HT-29 (cell line): ENCODE measurements at places on chromosomes 11 and 22. TPM values are rescaled to one million over a fixed set of nuclear protein-coding genes. Genes with fewer than 3 reads are reported as not detected.

- DNase-seq = no peak
Observed at GRCh38 chr11:130545449-130546072, 97.1 kb downstream of the ADAMTS15 start.

DNA sequence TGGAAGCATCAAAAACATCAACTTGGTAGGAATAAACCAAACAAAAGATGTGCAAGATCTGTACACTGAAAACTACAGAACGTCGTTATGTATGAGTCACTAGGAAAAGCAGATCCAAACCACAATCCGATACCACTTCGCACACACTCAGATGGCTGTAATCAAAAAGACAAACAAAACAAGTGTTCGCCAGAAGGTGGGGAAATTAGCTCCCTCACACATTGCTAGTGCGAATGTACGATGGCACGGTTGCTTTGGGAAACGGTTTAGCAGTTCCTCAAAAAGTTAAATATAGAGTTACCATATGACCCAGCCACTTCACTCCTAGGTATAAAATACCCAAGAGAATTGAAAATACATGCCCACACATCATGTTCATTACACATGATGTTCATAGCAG lies 14.8 kb upstream of the CARD10 start:
- peak; percentile 65 for DNase-seq

DNA sequence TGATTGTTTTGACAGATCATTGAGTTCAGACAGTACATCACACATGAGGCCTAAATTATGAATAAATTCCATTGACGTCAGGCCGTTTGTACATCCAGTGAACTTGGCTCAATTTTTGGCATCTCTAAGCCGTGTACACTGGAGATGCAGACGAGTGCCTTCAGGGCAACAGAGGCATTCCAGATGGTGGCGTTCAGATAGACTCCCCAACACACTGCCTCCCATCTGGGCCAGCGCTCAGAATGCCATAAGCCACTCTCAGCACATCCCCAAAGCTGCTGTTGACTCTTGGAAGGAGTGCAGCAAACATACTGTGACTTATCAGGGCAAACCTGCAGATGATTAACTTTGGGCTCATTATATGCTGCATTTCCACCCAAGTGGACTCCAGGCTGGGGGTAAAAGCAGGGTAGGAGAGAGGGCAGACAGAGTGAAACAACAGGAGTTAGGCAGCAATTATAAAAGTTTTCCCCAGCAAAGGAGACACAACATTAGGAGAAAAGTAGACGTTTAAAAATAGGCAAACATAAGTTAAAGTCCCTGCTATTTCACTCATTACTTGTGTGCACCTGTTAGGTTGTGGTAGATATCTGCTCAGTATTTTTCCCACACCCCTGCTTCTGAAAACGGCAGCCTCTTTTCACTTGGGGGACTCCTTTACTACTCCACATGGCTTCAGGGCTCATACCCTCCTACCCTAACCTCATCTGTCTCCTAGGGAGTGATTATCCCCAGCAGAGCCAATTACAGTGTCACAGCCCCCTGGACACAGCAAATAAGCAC lies 60.2 kb upstream of the PDE3B start:
- DNase-seq = peak; percentile 48

GRCh38 chr22:49566693-49567092 lies 261.0 kb downstream of the BRD1 start:
- DNase-seq = no peak

Gene A4GALT
- 36.6 and 49.2 TPM in 2 replicates for total RNA-seq

Gene SEPTIN3
- total RNA-seq = 0.03 TPM in 1 of 2 replicates, not detected in the other

Gene MS4A1
- not detected in 2 replicates for total RNA-seq

DNA sequence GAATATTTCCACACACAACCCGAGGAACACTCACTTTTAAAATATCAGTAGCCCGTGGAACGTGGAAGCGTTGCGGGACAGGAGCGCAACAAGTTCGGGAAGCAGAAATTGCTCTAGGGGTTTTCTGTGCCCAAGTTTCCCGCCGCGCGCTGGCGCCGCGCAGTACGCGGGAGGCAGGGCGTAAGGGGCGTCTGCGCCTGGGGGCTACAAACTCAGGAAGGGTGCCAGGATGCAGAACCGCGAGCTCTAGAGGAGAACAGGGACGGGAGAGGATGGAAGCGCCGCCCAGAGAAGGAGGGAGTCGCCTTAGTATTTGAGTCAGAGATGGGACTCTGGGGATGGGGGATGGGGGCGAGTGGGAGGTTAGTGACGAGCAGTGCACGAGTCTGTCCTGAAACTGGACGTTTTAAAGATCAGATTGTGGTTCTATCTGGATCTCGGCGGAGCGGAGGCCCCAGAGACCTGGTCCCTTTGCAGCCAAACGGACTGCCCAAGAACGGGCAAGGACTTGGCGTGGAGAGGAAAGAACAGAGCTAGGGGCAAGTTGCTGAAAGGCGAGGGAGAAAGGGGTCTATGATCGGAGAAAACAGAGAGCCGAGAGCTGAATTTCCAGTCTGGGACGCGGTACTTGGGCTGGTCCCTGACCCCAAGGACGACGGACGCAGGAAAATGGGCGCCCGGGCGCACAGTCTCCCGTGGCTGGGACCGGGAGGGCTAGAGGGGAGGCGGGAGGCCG lies 4.7 kb downstream of the BSX start:
- no peak for DNase-seq

Gene APOL3
- 0.70 and 1.7 TPM in 2 replicates for total RNA-seq

Gene CEP126
- total RNA-seq = 0.50 and 0.58 TPM in 2 replicates

DNA sequence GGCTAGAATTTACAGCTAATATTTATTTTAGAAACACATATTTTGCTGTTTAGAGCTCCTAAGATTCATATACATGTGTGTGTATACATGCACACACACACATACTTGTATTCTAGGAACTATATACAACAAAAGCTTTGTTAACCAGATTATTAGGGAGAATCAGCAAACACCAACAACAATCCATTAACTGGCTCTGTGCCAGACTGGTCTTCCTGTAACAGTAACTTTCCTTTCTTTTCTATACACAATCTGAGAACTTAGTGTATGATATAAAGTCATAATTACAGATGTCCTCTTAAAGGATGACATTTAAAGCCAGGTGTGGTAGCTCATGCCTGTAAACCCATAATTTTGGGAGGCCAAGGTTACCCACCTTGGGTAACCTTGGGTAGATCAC lies 49.5 kb upstream of the CLNS1A start:
- DNase-seq = no peak

Gene RTN3
- total RNA-seq = 84.2 and 89.2 TPM in 2 replicates

Gene TMEM86A
- total RNA-seq = 3.1 and 5.6 TPM in 2 replicates

Gene KCNJ1
- not detected in 2 replicates for total RNA-seq

DNA sequence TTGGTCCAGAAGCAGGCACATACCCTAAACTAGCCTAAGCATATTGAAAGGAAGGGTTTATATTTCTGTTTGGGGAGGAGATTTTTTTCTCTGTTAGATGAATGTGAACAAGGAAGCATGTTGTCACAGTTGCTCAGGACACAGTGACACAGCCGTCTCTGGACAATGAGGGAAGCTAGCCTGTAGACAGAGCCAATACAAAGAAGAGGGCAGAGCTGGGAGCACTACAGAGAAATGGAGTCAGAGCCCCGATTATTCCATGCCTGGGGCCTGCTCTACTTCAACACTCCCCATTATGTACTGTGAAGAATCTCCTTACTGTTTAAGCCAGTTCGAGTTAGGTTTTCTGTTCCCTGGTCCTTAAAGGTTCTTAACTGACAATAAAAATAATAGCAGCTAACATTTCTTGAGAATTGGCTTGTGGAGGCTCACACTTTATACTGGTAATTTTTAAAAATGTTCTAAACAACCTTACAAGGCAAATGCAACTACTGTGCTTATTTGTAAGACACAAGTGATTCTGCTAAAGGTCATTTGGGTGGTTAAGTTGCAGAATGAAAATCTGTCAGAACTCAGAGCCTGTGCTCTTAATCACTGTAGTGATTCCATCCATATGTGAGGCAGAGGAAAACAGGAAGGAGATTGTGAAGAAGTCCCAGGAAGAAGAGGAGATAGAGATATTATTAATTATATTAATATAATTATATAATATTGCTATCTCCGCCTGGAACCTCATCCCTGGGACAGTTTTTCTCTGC lies 58.8 kb upstream of the RRAS2 start:
- DNase-seq = no peak

GRCh38 chr11:73335204-73335923 lies 27.3 kb downstream of the ARHGEF17 start:
- peak; percentile 97 for DNase-seq

Gene SOX6
- total RNA-seq = 0.03 and 3.0 TPM in 2 replicates

DNA sequence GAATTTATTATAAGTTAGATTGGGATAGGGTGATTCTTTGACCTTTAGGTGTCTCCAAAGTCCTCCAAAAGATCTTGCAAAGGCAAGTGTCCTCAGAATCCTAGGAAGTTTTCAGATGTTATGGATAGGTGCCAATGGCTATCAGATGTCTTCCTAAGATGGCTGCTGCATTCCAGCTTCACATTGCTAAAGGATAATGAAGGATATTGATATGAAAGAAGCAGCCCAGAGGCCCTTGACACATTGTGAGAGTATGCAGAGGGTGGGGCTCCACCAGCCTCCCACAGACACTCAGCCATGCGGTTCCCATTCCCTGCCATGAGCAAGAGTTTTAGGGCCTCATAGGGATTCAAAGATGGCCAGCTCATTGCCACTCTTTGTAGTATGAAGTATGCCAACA lies 22.3 kb upstream of the GLYATL2 start:
- DNase-seq = no peak

- no peak for DNase-seq
Observed at GRCh38 chr11:64251753-64252002, 348 bp downstream of the PLCB3 start.

- DNase-seq = no peak
Observed at GRCh38 chr11:46336563-46337180, 10.6 kb upstream of the DGKZ start.

Gene NPAS4
- total RNA-seq = not detected in 2 replicates

Gene TIGD3
- 2.9 and 3.0 TPM in 2 replicates for total RNA-seq

GRCh38 chr11:70476669-70477068 lies 78.3 kb downstream of the CTTN start:
- DNase-seq = no peak

DNA sequence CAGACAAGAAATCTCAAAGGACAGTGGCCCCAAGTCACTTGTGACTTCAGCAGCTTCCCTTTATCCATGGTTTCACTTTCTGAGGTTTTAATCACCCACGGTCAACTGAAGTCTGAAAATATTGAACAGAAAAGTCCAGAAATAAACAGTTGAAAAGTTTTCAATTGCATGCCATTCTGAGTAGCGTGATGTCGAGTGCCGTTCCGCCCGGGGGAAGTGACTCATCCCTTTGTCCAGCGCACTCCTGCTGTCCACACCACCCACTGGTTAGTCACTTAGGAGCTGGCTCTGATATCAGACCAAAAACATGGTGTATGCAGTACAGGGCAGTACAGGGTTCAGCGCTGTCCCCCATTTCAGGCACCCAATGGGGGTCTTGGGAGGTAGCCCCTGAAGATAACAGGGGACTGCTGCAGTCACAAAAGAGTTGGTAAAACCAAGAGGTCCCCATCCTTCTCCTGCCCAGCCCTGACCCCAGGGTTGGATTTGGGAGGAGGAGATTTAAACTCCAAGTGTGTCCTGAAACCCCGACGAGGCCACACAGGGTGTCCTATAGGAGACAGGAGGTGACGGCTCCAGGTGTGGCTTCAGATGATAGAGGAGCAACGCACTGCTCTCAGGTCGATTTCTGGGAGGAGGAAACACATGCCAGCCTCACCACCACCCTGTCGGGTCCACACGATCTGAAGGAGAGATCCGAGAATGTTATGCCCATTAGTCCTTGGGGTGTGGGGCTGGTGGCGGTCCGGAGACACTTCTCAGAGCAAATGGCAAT lies 390.1 kb downstream of the CTTN start:
- DNase-seq = peak; percentile 8

Gene INCENP
- total RNA-seq = 131 and 164 TPM in 2 replicates

Gene LARGE2
- 2.6 and 4.5 TPM in 2 replicates for total RNA-seq

Gene LRRC56
- 8.1 and 10.0 TPM in 2 replicates for total RNA-seq

GRCh38 chr11:32259641-32260081 lies 168.8 kb downstream of the RCN1 start:
- DNase-seq = no peak

Gene RAG2
- not detected in 2 replicates for total RNA-seq

DNA sequence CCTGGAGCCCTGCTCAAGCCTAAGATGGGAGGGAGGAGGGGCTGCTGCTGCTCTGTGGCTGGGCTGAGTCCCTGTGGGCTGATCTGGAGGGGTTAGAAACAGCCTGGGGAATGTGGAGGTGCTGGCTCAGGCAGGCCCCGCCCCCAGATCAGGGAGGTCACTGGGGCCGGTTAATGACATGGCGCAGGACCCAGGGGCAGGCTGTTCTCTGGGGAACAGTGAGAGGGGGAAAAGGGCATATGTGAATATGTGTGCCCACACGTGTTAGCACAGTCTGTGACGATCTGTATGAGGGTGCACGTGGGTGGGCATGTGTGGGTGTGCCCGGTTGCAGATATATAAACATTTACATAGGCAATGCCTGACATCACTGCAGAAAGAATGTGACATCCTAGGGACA lies 143.5 kb downstream of the MIAT start:
- no peak for DNase-seq

GRCh38 chr11:17432002-17432401 lies 43.5 kb upstream of the KCNJ11 start:
- DNase-seq = no peak

DNA sequence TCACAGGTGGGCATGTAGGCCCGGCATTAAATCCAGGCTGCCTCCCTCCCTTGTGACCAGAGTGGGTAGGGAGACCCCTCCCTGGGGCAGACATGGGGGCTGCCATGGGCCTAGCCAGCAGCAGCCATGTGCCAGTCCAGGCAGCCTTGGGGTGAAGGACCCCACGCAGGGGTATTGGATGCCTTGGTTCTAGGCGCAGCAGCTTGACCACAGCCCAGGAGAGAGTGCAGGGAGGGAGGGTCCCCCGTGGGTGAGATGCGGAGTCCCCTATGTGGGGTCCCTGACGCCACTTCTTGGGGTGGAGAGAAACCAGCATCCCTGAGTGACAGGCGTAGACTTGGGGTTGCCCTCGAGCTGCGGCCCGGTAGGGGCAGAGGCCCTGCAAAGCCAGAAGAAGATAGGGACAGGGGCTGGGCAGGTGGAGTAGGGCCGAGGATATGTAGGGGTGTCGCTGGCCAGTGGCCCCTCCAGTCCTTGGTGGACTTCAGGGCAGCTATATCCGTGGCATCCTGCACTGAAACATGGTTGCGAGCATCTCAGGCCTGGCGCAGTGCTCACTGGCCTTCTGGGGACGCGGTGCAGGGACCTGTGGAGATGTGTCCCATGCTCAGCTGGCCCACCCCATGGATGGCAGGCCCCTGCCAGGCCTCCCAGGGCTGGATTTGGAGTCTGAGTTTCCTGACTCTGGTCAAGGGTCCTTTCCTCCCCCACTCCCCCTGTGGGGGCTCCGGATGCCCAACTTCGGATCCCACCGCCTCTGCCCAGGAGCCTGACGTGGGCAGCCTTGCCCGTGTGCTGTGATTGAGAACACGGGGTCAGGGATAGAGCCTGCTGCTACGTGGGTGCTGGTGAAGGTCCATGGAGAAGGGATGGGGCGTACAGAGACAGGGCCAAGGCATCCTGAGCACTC lies 1179.8 kb downstream of the BRD1 start:
- no peak for DNase-seq

DNA sequence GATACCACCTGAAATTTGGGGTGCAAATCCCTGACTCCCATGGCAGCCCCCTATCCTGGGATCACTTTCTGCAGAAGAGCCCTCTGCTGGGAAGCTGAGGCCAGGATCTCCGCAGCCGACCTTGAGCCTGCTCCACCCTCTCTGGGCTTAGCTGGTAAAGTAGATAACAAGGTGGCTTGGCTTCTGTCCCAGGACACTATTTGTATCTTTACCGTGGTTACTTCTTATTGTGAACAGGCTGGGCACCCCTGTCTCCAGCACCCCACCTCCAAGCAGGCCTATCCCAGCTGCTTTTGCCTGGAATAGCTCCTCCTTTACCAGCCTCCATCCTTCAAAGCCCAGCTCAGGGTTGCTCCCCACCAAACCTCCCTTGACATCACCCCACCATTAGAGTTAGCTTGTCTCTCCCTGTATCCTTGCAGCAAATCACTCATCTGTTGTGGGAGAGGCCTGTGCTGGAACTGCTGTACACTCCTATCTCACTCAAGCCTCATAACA lies 35.2 kb upstream of the P2RY2 start:
- DNase-seq = peak; percentile 93
